ENCODE measurements at places on chromosomes 2 and 18.

GRCh38 chr2:101264360-101264939 is 11.8 kb downstream of the CNOT11 start:
- no peak for DNase-seq

GRCh38 chr2:778731-779350 is 101.6 kb upstream of the TMEM18 start:
- DNase-seq = no peak

GRCh38 chr2:228016402-228016801 is 145.0 kb downstream of the DAW1 start:
- no peak for DNase-seq

DNA sequence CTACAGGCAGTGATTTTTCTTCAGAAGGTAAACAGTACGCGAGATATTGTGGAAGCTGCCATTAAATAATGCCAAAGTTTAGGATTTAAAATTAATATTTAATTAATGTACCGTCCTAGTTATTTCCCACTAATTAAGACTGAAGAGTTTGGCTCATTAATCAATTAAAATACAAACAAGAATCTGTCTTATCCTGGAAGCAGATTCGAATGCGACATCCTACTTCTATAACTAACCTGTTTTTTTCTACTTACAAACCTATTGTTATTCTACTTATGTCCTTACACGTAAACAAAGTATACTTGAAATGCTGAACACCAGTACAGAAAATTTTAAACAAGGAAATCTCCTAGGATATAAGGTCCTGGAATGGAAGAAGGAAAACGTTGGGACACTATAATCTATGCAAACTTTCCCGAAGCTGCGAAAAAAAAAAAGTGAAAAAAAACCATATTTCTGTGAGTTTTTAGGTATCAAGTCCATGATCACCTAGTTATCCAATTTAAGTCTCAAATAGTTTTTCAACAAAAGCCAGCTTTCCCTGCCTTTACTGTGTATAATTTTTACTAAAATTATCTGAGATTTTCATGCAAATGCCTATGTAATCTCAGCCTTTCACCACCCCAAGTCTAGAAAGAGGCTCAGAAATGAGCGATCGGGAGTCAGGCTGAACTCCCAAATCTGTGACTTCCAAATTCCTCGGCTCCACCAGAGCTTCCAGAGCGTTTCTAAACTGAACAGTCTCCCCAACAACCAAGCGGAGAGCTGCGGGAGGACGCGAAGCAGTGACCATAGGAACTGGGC is 1.2 kb upstream of the C2orf15 start:
- DNase-seq = no peak

DNA sequence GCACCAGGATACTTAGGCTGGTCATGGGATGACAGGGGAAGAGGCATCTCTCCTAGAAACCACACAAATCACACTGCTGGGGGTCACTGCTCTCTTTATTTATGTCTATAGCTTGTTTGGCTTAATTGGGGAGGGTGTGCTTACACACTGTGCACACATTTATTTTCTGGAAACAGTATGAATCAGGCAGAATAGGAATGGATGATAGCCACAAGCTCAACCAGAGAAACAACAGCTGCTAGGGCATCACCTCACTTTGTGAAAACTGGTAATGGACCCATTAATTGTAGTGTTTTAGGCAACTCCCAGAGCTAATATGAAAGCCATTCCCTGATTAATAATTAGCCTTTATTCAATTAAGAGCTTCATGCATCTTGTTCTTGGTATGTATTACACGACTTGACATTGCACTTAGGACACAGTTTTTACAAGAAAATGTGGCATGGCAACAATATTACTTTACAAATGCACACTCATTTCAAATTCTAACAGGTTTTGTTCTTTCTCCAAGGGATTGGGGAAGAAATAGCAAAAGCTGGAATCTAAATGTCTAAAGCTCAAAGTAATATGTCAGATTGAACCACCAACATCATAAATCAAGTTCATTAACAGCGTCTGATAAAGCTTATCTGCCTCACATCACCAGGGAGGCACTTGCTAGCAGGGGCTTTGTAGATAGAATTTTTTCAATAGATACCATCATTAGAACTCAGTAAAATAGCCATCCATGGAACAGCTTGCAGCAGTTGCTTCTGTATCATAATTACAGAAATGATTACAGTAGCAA is 361.9 kb upstream of the FSHR start:
- DNase-seq = no peak

DNA sequence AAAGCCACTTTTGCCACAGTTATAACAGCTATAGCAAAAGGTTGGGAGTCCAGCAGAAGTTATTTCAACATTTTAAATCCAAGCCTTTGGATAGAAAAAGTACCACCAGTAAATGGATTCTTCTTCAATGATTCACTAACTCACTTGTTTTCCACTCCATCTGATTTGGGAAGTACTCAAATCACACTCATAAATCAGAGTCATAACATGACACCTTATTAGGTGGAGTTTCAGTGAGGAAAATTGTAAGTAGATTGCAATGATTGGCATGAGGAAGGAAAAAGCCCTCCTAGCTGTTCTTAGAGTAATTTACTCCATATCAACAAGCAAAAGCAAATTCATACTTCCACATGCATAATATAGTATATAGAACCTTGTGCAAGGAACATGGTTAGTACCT is 132.9 kb downstream of the NR4A2 start:
- DNase-seq = no peak

DNA sequence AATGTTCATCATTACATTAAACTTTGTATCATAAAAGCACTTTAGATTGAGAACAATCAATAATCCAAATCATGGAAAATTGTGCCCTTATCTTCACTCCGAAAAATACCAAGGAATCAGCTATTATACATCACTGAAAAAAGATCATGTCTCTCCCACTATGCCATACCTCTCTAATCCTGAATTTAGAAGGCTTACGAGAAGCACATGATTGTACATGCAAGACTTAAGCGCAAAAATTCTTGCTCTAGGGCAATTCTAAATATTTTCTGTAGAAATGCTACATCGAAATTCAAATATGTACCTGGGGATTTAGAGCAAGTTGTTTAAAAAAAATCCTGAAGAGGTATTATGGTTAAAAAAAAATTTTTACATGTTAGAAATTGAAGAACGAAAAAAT is 1.3 kb downstream of the CYTIP start:
- no peak for DNase-seq

DNA sequence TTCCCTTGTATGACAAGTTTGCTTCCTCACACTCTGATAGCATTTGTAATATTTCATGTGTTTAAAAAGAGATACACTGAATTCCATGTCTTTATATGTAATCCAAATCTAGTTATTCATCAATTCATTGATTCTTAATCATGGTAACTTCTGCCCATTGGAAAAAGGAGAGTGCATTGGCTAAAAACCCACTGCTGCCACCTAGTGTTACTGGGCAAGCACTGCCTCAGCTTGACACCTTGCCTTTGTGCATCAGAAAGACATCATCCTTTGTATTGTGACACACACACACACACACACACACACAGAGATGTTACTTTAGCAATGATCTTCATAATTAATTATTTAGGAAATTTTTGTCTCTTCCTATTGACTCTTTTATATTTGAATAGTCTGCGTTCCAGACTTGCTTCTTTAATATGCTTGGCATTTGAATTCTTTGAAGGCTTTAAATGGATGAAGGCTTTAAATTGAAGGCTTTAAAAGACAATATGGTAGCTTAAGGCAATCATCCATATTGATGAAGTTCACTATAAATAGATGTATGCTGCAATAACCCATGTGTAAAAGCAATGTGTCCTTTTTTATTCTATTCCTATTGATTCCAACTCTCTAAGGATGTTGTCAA is 414.2 kb upstream of the CHST9 start:
- DNase-seq = no peak

- DNase-seq = no peak
Observed at GRCh38 chr2:8799004-8799403, 38.4 kb downstream of the KIDINS220 start.

DNA sequence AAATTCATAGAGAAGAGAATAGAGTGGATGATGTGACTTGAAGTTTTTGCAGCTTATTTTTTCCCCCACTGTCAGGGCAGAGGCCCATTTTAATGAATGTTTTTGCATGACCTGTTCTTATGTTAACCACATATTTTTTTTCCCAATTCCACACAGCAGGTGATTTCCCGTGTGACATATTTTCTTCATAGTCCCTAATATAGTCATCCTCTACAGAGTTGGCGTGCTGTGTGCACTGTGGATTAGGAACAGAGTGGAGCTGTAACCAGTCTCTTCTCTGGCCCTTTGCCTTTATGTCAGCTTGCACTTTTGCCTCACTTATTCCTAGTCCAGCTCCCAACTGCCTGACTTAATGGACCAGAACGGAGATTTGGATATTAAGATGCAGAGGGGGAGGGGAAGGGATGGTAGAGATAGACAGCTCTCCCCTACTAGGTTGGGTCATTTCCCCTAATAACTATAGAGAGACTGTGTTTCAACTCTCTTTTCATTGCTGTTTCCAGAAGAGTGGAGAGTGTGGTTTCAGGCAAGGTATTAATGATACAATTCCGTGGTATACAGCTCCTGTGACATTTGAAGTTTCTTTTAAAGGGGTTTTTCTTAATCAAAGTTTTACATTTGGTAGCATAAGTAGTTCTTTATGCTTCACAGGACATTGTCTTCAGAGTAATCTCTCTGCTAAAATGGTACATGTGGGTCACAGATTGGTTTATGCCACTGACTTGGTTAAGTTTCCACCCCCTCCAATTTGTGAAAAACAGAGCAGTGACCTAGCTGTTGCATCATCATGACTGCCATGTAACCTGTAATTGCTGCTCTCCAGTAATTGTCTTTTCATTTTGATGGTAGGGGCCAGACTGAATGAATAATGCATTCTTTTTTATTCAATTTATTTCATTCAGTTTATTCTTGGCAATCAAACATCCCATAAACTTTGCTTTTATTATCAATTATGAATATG is 161.3 kb downstream of the HAUS1 start:
- no peak for DNase-seq

DNA sequence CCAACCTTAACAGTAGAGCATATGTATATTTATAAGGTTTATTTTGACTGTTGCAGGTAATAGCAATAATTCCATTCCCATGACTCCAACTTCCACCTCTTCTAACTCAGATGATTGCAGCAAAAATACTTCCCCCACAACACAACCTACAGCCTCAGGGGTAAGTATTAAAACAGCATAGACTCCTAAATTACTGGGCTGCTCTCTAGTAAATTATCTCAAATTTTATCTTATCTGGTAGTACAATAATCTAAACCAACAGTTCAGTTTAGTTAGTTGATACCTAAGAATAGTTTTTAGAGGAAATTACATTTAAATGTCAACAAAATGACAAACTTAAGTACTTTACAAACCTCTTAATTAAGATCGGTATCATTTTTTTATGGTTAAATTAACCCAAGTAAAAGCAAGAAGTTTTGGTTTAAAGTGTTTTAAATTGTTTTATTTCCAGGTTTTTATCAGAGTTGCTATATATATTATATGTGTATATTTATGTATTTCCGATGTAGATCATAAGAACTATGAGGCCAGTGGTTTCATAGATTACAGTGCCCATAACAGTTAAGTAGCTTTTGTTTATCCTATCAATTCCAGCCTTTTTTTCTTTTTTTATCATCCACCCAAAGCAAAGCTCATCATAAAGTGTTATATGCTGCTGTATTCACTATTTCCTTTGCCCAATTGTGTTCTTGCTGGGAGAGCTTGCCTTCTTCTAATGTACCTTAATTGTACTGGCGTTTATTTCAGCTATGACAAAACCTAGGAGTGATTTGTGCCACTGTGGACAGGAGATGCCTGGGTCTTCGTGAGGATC is 13.7 kb downstream of the GATA6 start:
- DNase-seq = no peak

DNA sequence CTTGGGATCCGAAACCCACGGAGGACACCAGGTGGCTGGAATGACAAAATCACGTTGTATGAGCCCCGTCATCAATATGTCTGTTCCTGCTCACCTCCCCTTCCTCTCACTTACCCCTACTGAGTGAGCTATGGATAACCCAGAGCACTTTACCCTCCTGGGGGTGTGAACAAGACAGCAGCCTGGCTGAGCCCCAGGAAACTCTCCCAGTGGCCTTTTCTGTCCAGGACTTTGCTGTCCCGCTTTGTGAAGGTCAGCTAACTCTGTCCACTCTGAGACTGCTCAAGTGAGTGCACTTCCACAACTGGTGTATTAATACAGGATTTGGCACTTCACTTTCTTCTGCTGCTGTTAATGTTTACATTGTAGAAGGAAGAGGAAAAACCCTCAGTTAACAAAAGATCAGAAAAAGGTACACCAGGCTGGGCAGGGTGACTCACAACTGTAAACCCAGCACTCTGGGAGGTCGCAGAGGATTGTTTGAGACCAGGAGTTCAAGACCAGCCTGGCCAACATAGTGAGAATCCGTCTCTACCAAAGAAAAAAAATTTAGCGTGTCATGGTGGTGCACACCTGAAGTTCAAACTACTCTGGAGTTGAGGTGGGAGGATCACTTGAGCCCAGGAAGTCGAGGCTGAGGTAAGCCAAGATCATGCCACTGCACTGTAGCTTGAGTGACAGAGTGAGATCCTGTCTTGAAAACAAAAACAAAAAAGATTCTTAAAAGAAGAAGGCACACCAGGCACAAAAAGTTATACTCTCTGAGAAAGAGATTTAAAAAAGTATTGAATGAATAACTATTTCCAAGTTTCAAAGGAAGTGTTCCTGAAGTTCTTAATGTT is 90.3 kb downstream of the CLHC1 start:
- DNase-seq = no peak

DNA sequence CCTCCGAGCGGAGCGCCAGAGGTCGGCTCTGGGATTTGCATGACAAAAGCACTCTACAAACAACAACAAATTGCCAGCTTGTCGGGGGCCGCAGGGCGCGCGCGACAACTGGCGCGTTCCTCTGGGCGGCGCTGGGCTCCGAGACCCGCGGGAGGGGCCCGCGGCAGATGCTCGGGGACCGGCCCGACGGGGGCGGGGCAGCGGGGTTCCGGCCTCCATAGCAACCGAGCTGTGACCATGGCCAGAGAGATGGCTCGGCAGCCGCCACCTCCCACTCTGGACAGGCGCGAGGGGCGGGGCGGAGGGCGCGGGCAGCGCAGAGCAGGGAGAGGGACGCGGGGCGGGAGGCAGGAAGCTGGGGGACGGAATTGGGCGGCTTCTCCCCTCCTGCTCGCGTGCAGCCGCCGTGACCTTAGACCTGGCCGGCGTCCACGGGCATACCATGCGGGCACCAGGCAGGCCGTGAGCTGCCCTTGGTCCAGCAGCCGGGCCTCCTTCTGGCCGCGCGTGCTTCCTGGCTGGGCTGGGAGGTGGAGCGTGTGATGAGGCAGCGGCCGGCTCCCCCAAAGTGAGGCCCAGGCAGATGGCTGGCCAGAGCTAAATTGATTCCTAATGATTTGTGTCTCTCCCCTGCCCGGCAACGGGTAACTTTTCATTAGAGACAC is 171.5 kb downstream of the CELF4 start:
- peak; percentile 93 for DNase-seq

- DNase-seq = peak; percentile 89
Observed at GRCh38 chr2:227388537-227389011, 825 bp upstream of the SCYGR1 start.

- no peak for DNase-seq
Observed at GRCh38 chr2:121140734-121141133, 144.3 kb downstream of the TFCP2L1 start.

- DNase-seq = no peak
Observed at GRCh38 chr2:68912111-68912510, 40.6 kb downstream of the GKN2 start.
